Activated CD4-positive, alpha-beta T cell treated with anti-CD3 and anti-CD28 coated beads, Interleukin-2, amount 10 ng/mL, durations not matched to agents 24 days and 14 days (primary cell): ENCODE measurements at places on chromosomes 7 and 10.

DNA sequence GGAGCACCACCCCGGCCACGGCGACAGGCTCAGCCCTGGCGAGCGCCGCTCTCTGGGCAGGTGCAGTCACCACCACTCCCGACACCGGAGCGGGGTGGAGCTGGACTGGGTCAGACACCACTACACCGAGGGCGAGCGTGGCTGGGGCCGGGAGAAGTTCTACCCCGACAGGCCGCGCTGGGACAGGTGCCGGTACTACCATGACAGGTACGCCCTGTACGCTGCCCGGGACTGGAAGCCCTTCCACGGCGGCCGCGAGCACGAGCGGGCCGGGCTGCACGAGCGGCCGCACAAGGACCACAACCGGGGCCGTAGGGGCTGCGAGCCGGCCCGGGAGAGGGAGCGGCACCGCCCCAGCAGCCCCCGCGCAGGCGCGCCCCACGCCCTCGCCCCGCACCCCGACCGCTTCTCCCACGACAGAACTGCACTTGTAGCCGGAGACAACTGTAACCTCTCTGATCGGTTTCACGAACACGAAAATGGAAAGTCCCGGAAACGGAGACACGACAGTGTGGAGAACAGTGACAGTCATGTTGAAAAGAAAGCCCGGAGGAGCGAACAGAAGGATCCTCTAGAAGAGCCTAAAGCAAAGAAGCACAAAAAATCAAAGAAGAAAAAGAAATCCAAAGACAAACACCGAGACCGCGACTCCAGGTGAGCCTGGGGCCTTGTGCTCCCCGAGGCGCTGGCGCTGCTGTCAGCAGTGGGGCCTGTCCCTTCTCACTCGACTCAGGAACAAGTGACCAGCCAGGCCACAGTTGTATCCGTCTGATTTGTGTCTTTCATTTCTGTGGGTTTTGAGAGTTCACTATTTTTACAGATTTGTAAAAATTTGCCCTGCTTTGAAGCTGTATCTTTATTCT lies 117.7 kb downstream of the CYTH3 start:
- no peak for DNase-seq

DNA sequence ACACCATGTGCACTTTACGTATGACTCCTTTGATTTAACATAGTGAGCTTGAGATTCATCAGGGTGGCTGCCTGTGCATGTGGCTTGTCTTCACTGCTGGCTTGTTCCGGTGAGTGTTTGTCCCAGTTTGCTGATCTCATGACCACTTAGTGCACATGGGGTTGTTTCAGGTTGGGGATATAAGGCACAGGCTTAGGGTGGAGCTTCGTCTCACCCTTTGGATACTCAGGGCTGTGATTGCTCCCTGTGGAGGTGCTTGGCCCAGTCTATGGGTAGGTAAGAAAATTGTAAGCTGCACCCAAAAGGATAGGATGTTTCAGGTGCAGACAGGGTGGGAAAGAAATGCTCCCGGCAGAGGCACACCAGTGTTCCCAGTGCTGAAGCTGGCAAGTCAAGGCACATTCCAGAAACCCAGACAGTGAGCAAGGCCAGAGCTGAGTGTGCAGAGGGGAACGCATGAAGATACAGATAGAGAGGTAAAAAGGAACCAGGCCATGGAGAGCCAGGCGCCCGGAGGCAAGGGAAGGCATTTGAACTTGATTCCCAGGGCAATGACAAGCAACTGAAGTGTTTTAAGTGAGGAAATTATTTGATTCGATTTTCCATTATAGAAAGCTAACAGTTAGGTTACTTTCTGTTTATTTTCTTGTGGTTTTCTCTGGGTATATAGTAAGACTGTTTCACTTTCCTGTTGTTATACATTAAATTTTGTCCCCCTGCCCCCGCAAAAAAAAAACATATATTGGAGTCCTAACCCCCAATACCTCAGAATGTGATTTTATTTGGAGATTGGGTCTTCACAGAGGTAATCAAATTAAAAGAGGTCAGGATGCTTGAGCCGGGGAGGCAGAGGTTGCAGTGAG lies 289.8 kb upstream of the KLF6 start:
- DNase-seq, result peak; percentile 69

DNA sequence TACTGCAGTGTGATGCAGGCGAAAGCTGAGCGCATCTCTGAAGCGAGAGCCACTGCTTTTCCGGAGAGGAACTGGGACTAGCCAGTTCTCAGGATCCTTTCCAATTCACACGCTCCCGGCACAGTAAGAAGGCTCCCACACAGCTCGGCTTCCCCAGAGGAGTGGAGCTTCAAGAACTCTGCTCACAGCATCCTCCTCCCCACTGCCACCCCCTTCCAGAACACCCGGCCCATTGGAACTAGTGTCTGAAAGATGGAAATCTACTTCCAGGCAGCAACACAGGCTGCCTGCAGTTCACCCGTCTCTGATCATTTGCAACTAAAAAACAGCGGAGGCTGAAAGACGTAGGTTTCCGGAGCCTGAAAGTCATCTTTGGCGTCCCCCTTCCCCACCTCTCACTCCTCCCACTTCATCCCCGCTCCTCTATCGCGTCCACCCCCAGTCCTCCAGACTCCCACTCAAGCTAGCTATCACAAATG lies at the start of gene DGKB:
Gene DGKB, minus strand, starts transcription at position 163 of the 479 bp plus-strand sequence.
- DNase-seq, result no peak

- DNase-seq, result no peak
These were observed 42.1 kb downstream of the EBF3 start for GRCh38 chr10:129921801-129922597.

GRCh38 chr7:71566376-71566775 lies 434.4 kb downstream of the GALNT17 start:
- no peak for DNase-seq

DNA sequence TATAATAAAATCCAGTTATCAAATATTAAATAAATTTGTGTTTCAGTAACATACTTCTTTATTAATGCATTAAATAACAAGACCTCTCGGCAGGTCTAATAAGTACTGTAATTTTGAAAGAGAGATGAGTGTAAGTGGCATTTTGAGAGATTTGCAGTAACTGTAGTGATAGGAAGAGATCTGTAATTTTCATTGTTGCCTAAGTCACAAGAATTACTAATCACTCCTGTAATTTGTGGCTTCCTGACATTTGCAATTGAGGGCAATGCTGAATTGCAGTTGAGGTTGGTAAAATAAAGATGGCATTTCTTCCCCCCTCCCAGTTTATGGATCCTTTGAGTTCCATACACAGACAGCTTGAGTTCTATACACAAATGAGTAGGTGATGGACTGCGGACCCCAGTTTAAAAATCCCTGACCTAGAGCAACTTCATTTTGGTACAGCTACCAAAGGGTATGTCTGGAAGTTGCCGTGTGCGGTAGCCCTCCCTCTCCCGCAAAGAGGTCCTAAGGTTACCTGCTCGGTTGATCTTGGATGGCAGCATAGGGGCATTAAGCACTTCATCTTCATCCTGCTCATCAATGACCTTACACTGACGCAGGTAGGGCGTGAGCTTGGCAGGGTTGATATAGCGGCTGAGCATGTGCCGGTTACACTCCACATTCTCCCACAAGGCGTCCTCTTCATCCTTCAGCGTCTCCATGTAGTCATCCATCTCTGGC lies 96.4 kb downstream of the CARD11 start:
- no peak for DNase-seq

GRCh38 chr10:21849607-21850006 lies 153.9 kb downstream of the DNAJC1 start:
- no peak for DNase-seq

GRCh38 chr10:97003804-97004201 lies 171.7 kb downstream of the LCOR start:
- DNase-seq, result no peak

DNA sequence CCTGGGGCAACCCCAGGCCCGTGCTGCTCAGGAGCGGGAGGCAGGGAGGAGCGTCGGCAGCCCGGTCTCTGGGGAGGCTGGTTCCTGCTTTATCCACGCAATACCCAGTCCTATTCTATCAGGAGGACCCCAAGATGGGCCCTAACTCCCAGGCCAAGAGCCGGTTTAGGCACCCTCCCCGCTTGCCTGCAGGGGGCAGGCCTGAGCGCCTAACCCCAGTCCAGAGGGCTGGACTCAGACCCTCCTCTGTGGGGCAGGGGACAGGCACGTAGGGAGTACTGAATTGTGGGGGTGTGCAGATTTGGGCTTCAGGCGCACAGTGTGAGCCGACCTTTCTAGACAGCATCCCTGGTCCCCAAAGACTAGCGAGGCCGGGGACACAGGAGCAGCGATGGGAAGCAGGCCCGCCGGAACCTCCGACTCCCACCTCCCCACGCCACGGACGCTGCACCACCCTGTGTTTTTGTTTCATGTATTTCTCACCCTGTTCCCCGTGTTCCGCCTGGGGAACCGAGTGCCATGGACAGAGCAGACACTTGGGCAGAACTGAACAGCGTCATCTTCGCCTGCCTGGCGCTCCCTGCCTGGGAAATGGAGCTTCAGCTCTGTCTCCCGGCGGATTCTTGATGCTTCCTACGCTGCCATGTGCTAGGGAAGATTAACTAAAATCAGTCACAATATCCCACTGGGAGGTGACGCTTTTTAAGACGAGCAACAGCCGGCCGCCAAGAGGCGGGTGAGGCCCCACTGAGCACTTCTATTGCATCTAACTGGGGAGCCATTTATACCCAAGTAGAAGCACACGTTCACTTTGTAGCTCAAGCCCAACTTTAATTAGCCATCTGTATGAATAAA lies 5.3 kb downstream of the NUDT1 start:
- peak; percentile 77 for DNase-seq

GRCh38 chr7:65265933-65266519 lies 107.6 kb upstream of the ZNF92 start:
- no peak for DNase-seq

DNA sequence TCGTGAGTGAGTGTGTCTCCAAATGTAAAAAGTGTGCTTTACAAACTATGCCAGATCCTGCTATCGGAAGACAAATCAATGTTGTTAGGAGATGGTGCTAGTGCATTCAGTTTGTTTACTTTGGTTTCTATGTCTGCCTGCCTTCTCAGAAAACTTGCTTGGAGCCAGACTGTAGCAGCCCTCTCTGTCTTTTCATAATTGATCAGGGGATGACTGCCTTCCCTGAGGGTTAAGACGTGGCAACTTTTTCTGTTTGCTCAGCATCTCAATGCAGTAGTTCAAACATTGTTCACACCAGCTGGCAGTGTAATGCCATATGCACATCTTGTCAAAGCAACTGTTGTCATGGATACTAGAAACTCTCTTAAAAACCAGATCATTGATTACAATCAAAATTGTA lies 118.5 kb downstream of the FOXP2 start:
- DNase-seq, result no peak

DNA sequence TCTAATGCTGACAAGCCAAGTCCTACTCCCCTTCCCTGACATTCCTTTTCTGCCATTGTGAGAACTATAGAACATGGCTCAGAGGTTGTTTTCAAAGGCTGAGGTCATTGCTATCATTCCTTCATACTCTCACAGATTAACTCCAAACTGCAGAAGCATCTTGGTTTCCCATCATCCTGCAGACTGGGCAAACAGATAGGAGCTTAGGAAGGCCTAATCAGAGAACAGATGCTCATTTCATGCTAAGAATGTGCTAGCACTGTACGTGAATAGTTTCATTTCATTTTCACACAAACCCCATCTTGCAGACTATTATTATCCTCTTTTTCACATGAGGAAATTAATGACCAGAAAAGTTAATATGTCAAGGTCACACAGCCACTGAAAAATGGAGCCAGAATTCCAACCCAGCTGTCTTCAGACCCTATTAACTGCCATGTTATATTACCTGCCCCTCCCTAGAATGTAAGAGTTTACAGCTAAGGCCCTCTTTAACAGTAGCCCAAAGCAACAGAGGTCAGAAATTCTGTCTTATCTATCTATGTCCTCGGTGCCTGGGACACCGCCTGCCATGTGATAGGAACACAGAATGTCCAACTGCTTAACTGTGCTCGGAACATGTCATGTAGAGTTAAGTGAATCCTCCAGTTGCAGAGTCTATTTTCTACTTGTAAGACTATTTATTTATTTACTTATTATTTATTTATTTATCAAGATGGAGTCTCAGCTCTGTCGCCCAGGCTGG lies 2.9 kb upstream of the LCOR start:
- no peak for DNase-seq

GRCh38 chr10:78038791-78039547 lies 5.3 kb downstream of the RPS24 start:
- no peak for DNase-seq

DNA sequence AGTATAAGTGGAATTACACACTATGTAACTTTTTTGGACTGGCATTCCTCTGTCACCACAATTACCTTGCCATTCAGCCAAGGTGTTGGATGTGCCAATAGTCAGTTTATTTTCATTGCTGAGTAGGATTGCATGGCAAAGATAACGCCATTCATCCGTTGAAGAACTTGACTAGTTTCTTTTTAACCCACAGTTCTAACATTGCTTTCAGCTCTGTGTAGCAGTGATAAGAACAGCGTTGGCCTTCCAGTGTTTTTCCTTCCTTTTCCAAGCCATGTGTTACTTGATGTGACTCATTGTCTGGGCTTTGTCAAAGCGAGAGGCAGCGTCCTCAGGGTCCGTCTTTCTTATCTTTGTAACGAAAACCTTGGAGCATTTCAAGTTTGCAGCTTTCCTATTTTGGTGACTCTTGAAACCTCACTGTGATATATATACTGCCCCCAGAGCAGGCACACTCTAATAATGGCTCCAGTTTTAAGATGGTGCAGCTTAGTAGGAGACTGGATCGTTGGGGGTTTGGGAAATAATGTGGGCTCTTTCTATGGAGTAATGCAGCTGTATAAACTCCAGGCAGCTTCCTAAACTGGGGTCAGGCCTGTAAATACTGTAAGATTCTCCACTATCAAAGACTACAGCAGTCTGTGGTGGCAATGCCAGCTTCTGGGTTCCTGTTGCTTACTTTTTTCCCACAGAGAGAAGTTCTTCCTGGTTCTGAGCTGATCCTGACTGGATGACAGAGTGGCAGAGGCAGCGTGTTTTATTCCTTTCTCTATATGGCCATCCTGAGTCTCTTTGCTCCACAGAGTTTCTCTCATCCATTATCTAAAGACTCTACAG lies 41.7 kb downstream of the AKR1E2 start:
- no peak for DNase-seq

GRCh38 chr7:106616708-106617051 lies 44.3 kb downstream of the CCDC71L start:
- no peak for DNase-seq

GRCh38 chr7:150983893-150984368 lies 5.8 kb upstream of the KCNH2 start:
- peak; percentile 87 for DNase-seq

DNA sequence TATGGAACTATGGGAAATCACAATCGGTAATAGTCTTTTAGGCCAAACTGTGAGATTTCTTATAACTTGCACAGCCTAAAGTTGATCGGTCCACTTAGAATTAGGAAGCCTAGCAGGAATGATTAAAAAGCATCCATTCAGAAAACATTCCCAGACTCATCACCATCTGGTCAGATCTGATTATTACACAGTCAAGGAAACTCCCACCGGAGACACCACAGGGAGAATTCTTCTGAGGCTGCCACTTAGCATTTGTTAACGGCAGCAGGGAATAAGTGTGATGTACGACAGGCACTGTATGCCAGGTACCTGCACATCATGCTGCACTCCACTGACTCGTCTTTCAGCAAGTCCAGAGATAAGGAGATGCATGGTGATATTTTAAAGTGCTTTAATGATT lies 227.6 kb upstream of the STEAP1 start:
- no peak for DNase-seq
